ENCODE measurements at places on chromosomes 2 and 18.

GRCh38 chr2:128733450-128733849, 414.8 kb upstream of the HS6ST1 start:
- DNase-seq, result no peak

DNA sequence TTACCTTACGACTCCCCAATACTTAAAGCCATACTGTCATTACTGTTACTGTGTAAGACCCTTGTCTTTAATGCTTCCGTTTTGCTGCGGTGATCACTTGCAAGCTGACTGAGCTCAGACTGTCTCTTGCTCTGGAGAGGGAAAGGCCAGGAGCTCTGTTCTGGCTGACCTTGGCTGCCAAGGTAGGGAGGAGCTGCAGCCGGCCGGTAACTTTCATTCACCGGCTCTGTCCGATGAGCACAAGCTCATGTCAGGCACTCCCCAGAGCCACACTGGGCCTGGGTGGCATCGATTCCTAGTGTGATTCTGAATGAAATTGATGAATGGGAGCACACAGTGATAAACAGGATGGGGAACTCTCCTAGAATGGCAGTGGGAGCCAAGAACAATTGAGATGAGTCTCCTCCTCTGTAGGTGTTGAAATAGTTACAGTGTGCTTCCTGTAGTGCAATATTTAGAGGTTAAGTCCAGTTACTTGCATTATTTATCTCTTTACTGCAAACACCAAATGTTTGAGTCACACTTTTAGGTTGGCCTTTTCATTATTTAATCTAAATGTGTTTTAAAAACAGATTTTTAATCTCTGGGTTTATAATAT, 100.9 kb downstream of the ATP9B start:
- DNase-seq, result peak; percentile 45

- peak; percentile 35 for DNase-seq
Observed at GRCh38 chr18:48825101-48825745, 125.5 kb downstream of the SMAD7 start.

DNA sequence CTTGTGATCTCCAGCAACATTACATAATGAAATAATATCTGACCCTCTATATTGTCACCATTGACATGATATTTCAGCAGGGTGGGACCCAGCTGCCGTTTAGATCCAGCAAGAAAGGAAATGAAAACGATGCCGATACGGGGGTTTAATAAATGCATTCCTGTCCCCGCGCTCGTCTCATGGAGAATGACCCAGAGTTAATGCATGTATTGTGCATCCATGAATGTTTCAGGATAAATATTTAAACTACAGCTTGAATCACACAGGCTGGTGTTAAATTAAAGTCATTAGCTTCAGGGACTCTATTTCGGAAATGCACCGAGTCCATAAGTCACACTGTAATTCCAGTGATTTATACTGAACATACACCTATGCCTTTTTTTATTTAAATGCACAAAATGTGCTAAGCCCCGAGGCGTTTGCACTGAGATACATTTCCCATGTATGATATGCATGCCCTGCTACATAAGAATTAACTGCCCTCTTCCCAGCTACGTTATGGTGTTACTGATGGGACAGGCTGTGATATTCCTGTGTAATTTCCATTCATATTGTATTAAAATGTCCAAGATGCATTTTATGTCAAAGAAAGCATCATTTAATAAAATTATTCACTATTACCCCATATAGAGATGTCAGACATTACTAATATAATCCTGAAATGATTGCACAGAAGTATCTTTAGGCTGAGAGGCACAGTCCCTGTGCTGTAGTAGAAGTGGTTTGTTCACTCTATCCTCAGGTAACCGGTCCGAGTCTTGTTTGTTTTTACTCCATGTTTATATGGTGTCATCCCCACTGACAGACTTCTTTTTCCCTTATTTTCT, 109.3 kb upstream of the ZNF516 start:
- no peak for DNase-seq

DNA sequence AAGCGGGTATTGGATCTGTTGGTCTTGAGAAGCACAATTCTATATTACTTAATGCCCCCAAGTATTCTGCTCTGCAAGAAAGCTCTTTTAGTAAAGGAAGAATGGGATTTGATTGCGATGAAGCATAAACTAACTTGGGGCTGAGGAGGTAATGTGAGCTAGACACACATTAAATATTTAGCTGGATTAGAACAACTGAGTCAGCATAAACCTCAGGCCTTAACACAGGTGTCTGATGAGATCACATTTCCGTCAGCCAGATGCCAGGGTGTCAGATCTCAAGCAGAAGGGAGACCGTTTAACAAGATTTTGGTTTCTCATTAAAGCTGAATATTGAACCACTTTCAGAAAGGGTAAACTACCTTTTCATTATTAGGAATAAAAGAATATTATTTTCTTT, 94.5 kb downstream of the GYPC start:
- no peak for DNase-seq

- DNase-seq, result no peak
Observed at GRCh38 chr18:44041553-44041952, 639.1 kb upstream of the SETBP1 start.

DNA sequence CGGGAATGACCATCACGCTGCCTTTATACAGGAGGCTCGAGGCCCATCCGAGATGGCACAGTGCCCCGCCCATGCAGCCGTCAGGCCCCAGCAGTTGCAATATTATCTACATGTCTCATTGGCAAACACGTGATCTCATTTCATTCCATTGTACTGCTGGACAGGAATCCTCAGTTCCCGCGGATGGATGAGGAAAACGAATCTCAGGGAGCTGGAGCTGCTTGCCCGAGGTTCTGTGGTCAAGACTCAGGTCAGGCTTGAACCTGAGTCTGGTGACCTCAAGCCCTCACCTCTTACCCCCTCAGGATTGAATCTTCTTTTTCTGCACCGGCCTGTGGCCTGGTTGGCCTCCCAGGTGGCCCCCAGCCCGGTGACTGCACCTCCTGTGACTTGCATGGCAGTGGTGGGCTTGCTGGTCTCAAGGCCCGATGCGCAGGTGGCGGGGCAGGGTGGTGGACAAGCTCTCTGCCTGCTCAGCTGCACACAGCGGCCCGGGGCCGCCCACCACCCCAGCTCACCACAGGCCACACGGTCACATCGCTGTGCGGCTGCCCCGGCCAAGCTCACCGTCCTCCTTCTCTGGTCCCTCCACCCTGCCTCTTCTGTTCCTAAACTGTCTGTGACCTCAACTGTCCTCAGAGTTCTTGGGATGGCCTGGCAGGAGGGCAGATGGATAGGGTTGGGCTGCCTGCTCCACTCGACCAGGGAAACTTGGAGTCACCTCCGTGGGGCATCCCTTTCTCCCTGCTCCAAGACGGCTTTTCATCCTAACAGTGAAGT, 52.0 kb upstream of the HS6ST1 start:
- DNase-seq, result no peak

- DNase-seq, result no peak
Observed at GRCh38 chr2:46815121-46815802, 100.3 kb downstream of the MCFD2 start.

All from fibroblast of villous mesenchyme (primary cell).